GM13976 (cell line): ENCODE measurements at places on chromosomes 13 and 19.

GRCh38 chr13:21476893-21477472, 17.9 kb upstream of the ZDHHC20 start:
- DNase-seq, result peak; percentile 82

DNA sequence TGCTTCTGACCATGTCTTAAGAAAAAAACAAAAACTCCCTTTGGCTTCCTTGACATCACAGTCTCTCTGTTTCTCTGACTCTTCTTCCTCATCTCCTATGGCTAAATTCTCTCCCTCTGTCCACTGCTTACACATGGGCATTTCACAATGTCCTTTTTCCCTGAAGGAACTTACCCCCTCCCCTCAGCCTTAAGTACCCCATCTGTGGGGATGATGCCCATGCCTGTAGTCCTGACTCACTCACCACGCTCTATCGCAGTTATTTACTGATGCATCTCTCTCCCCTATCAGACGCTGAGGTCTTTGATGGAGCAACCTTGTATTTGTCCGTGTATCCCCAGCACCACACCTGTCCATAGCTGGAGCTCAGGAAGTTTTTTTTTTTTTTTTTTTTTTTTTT, 32.4 kb downstream of the ACTN4 start:
- DNase-seq, result no peak

DNA sequence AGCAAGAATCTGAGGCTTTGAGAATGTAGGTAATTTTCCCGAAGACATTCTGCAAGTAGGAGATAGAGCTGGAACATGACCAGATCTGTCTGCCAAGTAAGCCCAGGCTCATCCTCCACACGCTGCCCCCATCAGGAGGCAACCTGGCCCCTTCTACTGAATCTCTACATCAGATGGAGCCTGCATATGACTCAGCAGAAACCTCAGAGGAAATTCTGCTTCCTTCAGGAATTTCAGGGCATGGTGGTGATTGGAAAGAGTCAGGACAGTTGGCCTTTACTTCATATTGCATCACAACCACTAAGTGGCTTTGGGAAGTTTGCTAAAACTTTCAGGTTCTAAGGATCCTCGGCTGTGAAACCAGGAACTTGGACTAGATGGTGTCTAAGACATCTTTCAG, 85.2 kb downstream of the LRRC63 start:
- no peak for DNase-seq

DNA sequence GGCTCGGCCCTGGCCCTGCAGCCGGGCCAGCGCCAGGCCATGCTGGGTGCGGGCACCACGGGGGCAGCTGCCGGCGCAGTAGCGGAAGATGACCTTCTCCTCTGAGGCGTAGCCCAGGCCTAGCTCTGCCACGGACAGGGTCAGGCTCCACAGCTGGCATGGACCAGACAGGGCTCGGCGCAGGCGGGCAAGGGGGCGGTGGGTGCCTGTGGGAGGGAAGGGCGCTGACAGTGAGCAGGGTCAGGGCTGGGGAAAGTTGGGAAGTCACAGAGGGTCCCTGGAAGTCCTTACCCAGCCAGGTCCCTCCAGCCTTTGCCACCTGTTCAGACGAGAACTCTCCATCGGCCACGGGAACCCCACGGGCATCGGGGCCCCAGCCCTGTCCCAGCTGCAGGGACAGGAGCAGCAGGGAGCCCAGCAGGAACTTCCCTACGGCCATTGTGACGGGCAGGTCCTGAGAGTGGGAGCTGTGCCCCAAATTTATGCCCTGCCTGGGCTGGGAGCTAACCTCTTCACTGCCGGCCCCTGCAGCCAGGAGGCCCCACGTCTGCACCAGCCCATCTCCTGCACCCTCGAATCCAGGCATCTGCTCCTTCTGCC, at the start of gene PSPN:
TSS of gene PSPN (minus strand) at position 523 of the 600 bp plus-strand sequence. CDS start at position 439, 84 bp downstream.
- DNase-seq, result no peak

- DNase-seq, result no peak
These were observed 78.4 kb upstream of the XPO4 start for GRCh38 chr13:20980899-20981298.

DNA sequence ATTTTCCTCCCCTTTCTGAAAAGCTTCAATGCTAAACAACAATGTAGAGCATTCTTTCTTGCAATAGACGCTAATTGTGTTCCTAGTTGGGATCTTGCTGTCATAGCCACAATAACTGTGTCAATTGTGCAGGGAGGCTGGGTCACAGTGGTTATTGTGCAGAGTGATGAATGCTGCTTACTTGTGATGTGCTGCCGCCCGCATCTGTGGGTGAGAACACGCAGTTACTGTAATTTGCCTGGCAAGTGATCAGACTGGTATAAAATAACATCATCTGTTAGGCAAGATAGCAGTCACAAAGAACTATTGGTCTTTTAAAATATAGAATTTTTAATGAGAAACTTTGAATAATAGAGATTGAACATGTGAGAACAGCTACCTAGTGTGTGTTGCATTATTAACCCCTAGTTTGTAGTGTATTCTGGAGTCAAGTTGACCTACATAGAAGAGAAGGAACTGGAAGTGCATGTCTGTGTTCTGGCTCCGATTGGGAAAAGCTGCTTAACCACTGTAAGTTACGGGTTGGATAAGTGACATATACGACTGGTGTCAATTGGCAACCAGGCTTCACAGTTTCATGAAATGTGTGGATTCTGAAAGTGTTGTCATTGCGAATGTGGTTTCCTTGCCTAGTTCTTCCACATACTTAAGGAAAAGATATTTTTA, 43.6 kb downstream of the SLAIN1 start:
- DNase-seq, result no peak

DNA sequence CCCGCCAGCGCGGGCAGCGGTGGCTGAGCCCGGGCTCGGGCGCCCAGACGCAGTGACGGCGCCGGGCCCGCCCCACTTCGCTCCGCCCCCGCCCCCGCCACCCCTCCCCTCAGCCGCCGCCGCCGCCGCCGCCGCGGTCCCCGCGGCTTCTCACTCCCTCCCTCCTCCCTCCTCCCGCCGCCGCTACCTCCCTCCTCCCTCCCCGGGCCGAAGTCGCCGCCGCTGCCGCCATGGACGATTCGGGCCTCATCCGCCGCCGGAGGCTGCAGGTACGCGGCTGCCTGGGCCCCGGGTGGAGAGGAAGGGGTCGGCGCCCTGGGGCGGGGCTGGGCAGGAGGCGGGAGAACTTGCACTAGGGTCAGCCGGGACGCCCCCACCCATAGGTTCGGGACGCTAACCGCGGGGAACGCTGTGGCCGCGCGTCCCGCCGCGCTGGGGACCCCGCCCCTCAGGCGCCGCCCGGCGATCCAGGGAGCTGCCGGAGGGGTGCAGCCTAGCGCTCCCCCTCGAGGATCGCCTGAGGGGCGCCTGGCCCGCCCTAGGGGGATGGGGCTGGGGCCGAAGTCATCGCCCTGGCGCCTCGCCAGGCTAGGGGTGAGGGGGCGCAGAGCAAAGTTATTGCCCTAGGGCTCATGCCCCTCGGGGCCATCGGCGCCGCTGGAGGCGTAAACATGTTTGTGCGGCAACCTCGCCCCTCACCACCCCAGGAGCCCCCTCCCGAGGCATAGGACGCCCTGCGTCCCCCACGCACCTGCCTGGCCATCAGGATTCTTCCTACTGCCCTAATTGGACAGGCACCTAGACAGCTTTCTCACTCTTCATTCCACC, 427 bp downstream of the RTBDN start:
- DNase-seq, result peak; percentile 79

GRCh38 chr13:50126993-50127725, 111.9 kb downstream of the KCNRG start:
- peak; percentile 41 for DNase-seq

DNA sequence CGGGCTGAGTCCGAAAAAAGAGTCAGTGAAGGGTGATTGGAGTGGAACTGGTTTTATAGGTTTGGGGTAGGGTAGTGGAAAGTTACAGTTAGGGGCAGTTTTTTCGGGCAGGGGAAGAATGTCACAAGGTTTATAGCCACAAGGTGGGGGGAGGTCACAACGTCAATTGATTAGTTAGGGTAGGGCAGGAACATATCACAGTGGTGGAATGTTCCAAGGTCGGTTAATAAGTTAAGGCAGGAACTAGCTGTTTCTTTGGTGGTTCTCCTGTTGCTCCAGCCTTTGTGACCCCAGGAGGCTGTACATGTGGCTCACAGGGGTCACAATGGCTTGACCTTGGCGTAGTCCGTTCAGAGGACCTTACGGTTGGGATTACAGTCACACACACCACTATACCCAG, 20.3 kb downstream of the RDH8 start:
- no peak for DNase-seq

DNA sequence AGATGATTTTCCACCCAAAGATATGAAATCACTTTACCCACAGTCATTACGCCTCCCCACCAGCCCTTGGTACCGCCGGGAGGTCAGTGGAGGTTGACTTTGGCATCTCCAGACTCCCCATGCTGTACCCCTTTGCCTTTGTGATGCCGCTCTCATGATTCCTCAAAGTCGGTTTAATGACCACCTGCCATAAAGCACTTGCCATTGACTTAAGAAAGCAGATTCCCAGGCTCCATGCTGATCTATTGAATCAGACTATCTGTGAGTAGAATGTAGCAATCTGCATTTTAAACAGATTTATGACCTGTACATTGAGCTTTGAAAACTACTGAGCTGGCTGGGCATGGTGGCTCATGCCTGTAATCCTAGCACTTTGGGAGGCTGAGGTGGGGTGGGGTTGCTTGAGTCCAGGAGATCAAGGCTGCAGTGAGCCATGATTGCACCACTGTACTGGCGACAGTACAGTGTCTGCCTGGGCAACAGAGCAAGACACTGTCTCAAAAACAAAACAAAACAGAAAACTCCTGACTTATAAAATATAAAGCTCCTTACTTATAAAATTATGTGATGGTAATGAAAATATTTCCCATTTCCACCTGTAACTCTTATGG, 235.2 kb downstream of the KLF5 start:
- DNase-seq, result no peak

DNA sequence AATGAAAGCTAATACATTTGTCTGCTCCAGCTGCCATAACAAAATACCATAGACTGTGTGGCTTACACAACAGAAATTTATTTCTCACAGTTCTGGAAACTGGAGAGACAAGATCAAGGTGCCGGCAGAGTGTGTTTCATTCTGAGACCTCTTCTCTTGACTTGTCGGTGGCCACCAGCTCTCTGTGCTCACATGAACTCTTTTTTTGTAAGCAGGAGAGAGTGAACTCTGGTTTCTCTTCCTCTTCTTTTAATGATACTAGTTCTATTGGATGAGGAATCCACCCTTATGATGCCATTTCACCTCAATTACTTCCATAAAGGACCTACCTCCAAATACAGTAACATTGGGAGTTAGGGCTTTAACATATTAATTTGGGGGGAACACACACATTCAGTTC, 11.7 kb downstream of the KCTD12 start:
- DNase-seq, result peak; percentile 31

DNA sequence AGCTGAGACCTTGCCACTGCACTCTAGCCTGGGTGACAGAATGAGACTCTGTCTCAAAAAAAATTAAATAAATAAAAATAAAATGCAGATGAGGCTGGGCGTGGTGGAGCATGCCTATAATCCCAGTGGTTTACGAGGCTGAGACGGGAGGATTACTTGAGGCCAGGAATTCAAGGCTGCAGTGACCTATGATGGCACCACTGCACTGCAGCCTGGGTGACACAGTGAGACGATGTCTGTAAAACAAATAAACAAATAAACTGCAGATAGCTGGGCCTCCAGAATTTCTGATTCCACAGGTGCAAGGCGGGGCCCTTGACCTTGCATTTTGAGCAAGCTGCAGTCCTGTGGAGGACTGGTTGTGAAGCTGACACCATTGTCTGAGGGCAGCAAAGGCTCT, 3.1 kb upstream of the MAG start:
- no peak for DNase-seq

DNA sequence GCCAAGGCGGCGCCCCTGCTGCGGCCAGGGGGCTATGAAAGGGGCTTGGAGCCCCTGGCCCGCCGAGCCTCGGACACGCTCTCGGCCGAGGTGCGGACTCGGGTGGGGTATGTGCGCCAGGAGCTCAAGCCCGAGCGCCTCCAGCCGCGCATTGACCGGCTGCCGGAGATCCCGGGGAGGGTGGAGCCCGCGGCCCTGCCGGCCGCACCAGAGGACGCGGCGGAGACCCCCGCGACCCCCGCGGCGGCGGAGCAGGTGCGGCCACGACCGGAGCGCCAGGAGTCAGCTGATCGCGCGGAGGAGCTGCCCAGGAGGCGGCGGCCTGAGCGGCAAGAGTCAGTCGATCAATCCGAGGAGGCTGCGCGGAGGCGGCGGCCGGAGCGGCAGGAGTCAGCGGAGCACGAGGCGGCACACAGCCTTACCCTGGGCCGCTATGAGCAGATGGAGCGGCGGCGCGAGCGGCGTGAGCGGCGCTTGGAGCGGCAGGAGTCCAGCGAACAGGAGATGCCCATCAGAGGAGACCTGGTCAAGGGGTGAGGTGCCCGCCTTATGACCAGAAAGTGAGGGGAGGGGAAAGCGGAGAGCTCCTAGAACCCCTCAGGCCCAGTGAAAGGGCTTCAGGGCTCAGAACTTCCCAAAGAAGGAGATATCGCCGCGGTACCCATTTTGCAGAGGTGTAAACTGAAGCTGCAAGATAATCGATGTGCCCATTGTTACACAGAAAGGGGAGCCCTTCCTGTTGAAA, 8.8 kb upstream of the SHKBP1 start:
- DNase-seq, result no peak

DNA sequence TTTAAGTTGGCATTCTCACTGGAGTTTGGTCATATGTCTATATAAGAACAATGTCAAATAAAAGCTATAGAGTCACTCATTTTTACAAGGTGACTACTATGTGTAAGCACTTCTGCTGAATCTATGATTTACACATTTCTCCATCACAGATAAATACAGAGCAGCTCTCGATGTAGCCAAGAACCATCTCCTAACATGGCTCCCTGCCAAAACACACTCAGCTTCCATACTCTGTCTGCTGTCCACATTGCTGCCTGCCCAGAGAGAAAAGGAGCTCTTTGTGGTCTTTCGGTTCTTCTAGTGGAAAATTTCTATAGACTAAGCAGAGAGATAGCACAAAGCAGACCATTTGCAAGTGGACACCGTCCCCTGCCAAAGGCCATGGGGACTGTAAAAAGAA, 190.9 kb upstream of the KLF12 start:
- no peak for DNase-seq

DNA sequence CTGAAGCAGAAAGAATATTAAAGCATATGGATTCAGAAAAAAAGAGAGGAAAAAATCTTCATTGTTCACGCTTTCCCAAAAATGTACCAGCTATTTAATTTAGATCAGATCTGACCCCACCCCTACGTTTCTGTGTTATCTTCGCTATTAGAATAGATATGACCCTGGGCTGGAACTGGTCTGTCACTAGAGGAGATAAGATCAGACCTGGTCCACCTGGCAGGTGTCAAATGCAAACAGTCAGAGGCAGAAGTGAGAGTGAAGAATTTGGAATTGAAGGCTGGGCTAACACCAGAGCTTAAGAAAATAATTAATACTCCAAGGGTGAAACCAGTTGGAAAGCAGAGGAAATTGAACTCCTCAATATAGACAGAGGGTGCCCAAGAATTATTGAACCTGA, 30.0 kb upstream of the MBNL2 start:
- DNase-seq, result no peak

- DNase-seq, result peak; percentile 76
These were observed 30.3 kb upstream of the FRY start for GRCh38 chr13:32001154-32001768.

DNA sequence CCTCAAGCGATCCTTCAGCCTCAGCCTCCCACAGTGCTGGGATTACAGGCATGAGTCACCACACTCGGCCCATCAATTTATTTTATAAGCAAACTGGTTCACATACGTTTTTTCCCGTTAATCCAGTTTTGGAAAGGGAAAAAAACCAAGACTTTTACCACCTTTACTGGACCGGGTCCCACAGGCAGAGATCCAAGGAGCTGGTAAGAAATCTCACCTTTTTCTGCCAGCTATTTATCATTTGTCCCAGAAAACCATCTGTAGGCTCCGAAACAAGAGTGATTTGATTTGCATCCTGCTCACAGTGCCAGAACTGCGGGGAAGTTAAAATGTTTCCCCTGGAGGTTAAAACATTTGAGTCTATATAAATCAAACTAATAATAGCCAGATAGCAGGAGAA, 6.3 kb upstream of the FUT2 start:
- no peak for DNase-seq
